Stimulated activated CD8-positive, alpha-beta memory T cell treated with anti-CD3 and anti-CD28 coated beads, Interleukin-7, amount 100 ng/mL, for 1 hour (primary cell): ENCODE measurements at places on chromosomes 1 and 21.
A peak's percentile ranks its signal among the peaks of the same experiment; 100 is the strongest.

DNA sequence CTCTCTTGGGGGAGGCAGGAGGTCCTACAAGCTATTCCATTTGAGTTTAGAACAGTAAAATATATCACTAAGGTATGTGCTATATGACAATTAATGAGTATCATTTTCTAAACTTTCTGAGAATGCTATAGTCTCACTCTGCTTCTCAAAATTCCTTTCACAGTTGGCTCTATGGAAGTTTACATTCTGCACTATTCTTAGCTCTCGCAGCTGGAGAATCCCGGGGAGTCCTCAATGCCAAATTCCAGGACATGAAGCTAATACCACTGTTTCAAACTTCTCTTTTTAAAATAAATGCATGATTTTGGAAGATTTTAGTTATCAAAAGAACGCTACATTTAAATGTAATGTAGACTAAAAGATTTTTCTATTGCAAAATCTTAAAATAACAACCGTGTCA is 22.4 kb upstream of the PALMD start:
- no peak for DNase-seq

GRCh38 chr1:12757836-12758235 is 11.8 kb downstream of the CFAP107 start:
- DNase-seq, result no peak

GRCh38 chr1:90768098-90768497 is 51.0 kb upstream of the BARHL2 start:
- no peak for DNase-seq

GRCh38 chr1:172673761-172674160 is 14.9 kb downstream of the FASLG start:
- DNase-seq, result no peak

DNA sequence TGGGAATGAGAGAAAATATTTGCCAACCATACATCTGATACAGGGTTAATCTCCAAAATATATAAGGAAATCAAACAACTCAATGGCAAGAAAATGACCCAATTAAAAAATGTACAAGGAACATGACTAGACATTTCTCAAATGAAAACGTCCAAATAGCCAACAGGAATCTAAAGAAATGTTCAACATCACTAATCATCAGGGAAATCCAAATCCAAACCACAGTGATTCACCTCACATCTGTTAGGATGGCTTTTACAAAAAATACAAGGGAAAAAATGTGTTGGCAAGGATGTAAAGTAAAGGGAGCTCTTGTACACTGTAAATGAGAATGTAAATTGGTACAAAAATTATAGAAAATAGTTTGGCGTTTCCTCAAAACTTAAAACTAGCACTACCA is 54.7 kb upstream of the ZRANB2 start:
- no peak for DNase-seq

DNA sequence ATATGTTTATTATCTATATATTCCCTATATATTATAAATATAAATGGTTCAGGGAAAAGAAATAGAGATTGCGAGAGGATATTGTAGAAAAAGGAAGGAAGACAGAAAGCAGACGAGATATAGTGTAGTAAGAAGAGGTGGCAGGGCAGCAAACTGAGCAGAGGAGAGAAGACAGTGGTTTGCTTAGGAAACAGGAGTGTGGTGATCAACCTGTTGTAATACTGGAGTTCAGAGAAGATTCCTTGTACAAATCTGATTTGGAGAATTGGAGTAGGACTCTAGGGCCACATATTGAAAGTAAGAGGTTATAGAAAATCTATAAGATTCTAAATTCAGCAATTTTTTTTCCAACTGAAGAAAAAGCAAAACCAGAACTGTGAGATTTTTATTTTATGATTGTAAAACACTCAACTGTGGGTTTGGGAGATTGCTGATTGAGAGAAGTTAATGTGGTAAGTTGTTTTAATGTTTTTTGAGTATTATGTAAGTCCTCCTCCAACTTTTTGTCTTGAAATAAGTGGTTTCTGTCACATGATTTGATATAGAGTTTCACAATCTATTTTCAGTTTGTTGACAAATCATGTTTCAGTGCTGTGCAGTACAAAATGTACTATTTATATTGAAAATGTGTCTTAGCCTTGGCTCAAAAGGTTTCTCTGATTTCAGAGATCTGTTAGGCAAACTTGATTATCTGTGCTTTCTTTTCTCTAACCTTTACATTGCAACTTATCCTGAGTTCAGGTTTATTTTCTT is 9.6 kb upstream of the AMY2B start:
- DNase-seq, result no peak

- DNase-seq, result no peak
Observed at GRCh38 chr1:225762002-225762441, 15.6 kb upstream of the SRP9 start.

- DNase-seq, result no peak
Observed at GRCh38 chr21:19684328-19684727, 1280.7 kb upstream of the TMPRSS15 start.

- DNase-seq, result no peak
Observed at GRCh38 chr1:241356187-241356518, 852 bp downstream of the RGS7 start.

- DNase-seq, result no peak
Observed at GRCh38 chr21:21205604-21206003, 207.4 kb downstream of the NCAM2 start.

DNA sequence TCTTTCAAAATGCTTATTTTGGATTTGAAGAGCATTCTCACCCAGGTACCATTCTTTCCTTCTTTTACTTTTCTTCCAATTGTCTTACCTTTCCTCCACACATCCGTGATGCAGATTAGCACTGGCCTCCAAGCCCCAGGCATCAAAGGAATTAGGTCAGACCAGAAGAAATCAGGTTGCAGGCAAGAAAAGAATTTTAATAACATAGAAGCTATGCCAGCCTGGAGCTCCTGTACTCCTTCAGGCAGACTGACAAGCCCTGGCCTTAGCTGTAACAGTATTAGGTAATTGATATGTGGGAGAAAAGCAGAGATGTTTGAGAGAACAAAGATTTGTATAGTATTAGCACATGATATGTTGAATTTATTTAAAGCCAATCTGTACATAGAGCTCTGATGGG is 390.4 kb upstream of the ADGRL2 start:
- no peak for DNase-seq

DNA sequence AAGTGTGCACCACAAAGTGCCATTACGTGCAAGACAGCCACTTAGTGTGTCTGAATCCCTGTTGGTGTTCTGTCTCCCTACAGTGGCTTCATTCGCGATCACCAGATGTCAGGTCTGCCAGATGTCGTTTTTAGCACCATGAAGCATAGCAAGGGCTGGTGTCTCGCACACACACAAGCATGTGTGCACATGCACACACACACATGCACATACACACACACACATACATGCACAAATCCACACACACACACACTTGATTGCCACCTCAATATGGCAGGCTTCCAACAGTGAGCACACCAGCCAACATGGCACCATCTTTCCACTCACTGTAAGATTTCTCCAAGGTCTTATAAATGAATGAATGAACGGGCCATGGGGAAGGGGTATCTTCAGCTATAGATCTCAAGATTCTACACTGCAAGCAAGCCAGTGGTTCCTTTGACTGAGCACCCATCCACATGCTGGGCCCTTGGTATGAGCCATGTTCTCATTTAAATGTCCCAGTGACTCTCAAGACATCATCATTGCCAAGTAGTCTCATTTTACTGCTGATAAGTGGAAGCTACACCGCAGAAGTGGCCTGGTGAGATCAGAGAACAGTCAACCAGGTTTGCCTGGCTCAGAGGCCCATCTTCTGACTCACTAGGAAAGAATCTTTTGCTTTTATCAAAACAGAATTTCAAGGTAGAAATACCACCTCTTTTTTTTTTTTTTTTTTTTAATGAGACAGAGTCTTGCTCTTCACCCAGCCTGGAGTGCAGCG is 84.9 kb downstream of the SIM2 start:
- no peak for DNase-seq

- DNase-seq, result no peak
Observed at GRCh38 chr1:8073112-8073855, 47.2 kb upstream of the ERRFI1 start.

DNA sequence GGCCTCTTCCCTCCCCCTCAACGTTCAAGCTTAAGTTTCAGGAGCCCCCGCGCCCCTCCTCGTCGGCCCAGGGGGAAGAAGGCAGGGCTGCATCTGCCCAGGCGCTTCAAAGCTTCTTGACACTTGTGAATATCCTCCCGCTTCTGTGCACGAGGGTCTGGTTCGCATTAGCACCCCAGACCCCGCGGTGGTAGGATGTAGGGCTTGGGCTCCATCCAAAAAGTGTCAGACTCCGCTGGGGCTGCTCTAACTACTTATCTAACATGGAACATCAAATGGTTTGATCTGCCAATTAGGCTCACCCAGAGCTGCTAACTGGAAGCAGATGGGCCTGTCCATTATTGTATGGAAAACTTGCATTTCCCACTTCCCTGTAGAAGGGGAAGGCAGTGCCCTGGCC is 28.9 kb downstream of the TAS1R2 start:
- no peak for DNase-seq

GRCh38 chr1:174652569-174653280 is 205.0 kb downstream of the GPR52 start:
- no peak for DNase-seq

GRCh38 chr1:62070384-62071011 is 124.2 kb upstream of the L1TD1 start:
- no peak for DNase-seq

GRCh38 chr21:27112186-27112585 is 145.3 kb upstream of the ADAMTS5 start:
- DNase-seq, result no peak

DNA sequence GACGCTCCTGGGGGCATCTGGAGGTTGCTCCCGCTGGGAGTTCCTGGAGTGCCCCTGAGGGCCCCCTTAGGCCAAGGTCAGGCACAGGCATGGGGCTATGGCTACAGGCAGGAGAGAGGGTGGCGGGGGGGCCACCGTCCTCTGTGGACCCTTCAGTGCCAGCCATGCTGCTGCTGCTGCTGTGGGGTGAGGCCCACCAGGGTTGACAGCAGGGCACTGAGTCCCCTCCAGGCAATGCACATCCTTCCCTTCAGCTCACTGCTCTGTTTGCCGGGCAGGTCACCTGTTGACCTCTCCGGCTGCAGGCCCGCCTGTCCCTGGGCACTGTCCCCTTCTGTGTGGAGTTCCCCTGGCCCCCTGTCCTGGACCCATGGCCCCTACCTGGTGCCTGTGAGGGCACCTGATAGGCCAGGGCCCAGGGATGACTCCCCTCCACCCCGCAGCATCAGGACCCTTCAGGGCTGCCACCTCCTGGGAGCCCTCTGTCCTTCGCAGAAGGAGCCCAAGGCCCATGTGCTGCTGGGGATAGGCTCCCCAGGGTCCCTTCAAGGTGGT is 34.1 kb upstream of the ADARB1 start:
- no peak for DNase-seq

GRCh38 chr1:21781815-21782348 is 1.1 kb downstream of the USP48 start:
- DNase-seq, result no peak

- DNase-seq, result no peak
Observed at GRCh38 chr1:81492628-81493027, 308.1 kb upstream of the ADGRL2 start.

- peak; percentile 53 for DNase-seq
Observed at GRCh38 chr1:156705918-156706656, 704 bp upstream of the CRABP2 start.

- DNase-seq, result no peak
Observed at GRCh38 chr1:15168479-15168878, 14.9 kb downstream of the TMEM51 start.

GRCh38 chr1:95730986-95731385 is 497.0 kb downstream of the RWDD3 start:
- no peak for DNase-seq

GRCh38 chr1:198763298-198763714 is 124.5 kb downstream of the PTPRC start:
- no peak for DNase-seq

GRCh38 chr1:191959856-191960255 is 198.4 kb upstream of the RGS18 start:
- DNase-seq, result no peak

GRCh38 chr1:156676114-156676819 is 940 bp downstream of the NES start:
- DNase-seq, result no peak

DNA sequence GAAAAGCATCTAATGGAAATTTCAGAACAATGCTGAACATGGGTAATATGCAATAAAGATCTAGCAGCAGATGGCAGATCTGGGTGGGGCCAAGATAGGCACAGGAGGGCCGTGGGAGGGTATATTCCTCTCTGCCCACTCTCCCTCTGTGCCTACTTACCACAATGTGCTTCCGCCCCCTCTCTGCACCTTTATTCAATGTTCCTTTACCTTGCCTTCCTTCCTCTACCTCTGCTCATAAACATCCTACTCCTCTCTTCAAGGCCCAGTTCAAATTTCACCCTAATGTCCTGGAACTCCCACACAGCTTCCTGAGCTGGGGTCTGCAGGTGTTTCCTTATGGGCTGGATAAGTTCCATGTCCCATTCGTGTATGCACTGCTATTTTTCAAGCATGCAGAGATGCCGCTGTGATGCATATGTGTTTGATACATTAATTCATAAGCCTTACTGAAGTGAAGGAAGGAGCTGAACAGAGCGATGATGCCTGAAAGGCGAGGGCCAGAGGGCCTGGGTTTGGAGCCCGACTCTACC is 65.6 kb upstream of the EDEM3 start:
- no peak for DNase-seq

DNA sequence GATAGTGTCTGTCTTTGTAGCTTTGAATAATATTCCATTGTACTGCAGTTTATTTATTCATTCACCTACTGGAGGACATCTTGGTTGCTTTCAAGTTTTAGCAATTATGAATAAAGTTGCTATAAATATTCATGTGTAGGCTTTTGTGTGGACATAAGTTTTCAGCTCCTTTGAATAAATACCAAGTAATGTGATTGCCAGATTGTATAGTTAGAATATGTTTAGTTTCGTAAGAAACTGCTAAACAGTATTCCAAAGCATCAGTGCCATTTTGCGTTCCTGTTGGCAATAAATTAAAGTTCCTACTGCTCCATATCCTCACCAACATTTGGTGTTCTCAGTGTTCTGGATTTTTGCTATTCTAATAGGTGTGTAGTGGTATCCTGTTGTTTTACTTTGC is 311.7 kb upstream of the FMN2 start:
- DNase-seq, result no peak

DNA sequence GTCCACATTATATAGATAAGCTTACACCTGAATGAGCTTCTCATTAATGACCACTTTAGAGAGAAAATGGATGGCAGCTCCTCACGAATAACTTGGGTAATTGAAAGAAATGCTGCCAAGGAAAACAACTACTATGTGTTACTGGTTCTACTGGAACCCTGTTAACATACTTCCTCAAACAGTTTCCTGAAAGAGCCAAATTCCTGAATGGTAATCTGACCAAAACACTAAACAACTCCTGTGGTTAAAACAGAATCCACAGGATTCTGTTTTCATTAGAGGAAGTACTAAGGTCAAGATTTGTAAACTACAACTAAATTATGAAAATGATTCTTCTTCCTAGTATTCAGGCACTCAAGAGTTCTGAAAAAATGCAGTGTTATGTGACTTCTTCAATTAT is 107.2 kb downstream of the DNM3 start:
- no peak for DNase-seq

DNA sequence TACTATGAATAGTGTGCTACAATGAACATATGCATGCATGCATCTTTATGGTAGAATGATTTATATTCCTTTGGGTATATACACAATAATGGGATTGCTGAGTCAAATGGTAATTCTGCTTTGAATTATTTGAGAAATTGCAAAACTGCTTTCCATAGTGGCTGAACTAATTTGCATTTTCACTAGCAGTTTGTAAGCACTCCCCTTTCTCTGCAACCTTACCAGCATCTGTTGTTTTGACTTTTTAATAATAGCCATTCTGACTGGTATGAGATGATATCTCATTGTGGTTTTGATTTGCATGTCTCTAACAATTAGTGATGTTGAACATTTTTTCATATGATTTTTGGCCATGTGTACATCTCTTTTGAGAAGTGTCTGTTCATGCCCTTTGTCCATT is 24.0 kb upstream of the DIRAS3 start:
- no peak for DNase-seq
